Cerebellum (tissue), 4 donors: ENCODE measurements at places on chromosomes 1 and 21. TPM values are rescaled to one million over a fixed set of nuclear protein-coding genes. Genes with fewer than 3 reads are reported as not detected.

AMY1C gene
- not detected for total RNA-seq

HSD3B2 gene
- total RNA-seq = not detected

SMPDL3B gene
- total RNA-seq = 0.73 TPM

TSSK3 gene
- 1.8 TPM for total RNA-seq

TNFRSF9 gene
- not detected for total RNA-seq

SLC1A7 gene
- total RNA-seq = not detected

BATF3 gene
- total RNA-seq = 0.91 TPM

IRF6 gene
- total RNA-seq = 1.8 TPM

F13B gene
- total RNA-seq = not detected
